ENCODE measurements at places on chromosomes 16 and 17.
A peak's percentile ranks its signal among the peaks of the same experiment; 100 is the strongest.

DNA sequence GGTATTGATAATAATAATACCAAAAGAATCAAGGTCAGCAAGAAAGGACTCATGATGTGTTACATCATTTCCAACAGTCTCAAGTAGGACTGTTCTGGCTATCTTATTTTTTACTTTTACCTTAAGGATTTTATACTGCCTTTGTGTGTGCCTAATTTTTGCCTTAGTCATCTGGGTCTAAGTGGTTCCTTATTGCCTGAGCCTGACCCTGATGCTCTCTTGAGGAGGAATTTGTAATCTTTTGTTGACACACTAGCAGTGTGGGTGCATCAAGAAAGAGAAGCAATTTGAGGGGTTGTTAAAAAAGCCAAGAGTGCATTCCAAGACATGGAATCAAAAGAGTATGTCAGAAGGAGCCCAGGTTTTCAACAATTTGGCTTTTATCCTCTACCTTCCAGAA, 59.3 kb downstream of the TMEM100 start:
- DNase-seq: peak; percentile 61

- DNase-seq: no peak
These were observed 67.6 kb downstream of the KPNA2 start for GRCh38 chr17:68103148-68103547.

DNA sequence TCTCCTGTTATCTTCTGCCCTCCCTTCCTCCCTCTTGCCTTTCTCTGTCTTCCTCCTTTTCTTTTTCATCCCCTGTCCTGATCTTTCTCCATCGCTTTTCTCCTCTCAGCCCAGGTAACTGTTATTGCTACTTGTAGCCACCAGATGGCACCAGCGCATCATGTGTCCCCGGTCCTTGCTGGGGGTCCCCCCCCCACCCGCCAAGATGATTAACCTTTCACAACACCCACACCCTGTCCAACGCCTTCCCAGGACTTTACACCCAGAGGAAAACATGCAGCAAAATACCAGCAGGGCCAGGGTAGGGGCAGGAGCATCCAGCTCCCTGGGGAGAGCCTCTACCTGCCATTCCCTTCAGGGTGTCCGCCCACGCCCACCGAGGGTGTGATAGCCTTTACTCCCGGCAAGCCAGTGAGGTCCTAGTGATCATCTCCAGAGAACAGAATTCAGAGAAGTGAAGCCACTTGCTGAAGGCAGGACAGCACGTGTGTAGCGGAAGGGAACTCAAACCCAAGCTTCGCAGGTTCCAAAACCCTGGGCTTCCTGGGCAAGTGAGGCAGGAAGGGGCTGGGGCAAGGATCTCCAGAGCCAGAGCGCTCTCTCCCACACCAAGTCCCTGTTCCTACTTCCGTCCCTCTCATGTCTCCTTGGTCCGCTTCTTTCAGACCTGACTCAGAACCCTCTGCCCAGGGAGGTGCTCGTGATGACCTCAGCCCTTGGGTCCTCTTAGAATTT, 13.4 kb upstream of the TAC4 start:
- DNase-seq: peak; percentile 31

DNA sequence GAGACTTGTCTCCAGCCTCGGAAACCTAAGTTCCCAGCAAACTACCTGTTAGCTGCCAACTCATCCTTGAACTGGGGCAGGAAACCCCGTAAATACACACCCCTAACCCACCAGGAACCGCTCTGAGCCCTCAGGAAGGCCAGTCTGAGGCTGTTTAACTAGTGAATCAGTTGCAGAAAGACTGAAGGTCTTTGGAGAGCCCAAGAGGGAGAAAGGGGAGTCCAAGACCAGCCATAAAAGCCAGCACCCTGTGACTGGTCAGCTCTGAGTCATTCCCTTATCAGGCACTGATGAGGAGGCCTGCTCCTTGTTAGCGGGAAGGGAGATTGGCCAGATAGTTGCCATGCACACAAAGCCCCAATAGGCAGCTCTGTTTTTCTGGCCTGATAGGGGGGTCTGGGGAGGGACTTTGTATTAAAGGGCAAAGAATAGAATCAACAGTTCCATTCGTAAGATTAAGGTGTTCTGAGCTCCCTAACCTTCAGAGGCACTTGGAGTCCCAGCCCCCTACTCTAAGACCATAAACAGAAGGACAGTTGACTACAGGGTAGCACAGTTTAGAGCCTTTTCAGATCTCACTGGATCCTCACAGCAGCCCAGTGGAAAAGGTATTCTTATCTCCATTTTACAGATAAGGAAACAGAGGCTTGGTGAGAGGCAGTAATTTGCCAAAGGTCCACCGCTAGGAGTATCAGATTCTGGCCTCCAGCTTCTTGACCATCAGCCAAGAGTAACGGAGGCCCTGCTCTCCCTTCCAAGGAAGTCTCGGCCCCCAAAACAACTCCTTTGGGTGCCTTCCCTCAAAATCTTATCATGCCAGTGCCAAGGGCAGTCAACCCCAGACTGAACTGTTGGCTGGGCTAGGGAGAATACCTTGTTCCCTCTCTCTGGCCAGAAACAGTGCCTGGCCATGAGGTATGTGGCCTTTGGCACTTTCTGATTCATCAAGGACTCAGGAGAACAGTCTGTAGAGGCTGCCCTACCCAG, 2.2 kb upstream of the KRT19 start:
- no peak for DNase-seq

DNA sequence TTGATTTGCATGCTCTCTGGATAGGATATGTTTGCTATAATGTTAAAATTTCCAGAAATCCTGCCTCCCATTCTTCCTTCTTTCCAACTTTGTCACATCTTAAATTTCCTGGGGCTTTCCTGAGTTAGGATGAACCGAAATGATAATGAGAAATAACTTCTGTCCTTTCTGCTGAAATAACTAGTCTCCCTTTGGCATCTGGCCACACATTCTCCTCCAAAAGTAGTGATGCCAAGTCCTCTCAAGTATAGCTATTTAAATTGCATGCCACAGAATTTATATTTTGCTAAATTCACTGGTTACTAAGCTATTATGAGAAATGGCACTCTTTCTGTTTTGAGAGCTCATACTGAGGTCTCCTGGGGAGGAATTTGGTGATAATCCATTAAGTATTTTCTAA, 30.6 kb downstream of the FAM20A start:
- no peak for DNase-seq

GRCh38 chr17:74686761-74687160, 26.0 kb downstream of the CD300LF start:
- peak; percentile 76 for DNase-seq

DNA sequence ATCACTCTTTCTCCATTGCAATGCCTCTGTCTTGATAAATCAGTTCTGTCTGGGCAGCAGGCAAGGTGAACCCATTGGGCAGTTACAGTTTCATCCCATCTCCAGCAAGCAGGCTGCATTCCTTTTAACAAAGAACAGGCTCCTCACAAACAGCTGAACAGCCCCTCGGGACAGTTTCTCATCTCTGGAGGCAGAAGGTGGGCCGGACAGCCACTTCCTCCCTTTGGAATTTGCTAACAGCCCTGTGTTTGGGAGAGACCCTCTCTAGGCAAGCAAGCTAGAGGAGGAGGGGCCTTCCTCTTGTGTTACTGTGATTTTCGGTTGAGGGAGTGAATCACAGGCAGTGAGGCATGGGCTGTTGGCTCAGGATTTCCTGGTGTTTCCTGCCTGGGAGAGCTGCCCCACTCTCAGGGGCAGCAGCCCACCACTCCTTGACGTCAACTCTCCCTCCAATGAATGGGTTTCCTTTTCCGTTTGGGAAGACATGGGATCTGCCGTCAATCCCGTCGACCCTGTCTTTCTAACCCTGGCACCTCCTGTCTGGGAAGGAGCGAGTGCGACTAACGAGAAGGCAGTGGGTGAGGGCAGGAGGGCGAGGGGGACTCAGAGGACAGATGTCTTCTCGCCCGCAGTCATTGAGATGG, 3.7 kb upstream of the PGS1 start:
- peak; percentile 45 for DNase-seq

DNA sequence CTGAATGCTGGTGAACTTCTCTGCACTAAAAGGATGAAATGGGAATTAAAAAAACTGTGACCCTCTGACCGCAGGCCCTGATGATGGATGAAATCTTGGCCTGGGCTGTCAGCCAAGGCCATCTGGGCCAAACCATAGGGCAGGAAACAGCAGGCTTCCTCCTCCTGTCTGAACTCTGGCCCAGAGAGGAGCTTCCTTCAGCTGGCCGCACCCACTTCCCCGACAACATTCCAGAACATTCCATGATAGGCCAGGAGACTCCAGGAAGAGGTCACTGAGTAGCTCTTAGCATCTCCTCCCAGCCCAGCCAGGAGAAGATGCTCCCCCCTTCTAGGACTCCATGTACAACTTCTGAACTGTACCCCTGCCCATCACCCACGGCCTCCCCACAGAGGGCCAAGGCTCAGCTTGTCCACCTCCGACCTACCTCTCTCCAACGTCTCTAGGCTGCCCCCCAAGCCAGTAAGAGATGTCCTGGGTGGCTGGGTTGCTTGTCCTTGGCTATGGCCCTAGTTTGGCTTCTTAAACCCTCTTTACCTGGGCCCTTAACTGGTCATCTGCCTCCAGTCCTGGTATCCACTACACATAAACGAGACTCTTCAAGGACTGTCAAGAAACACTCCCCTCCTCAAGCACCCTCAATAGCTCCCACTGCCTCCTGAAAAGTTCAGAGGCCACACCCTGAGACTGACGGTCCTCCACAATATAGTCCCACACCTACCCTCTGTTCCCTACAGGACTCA, 1.7 kb downstream of the RPH3AL start:
- DNase-seq: no peak

- peak; percentile 24 for DNase-seq
These were observed 22.8 kb downstream of the TEX2 start for GRCh38 chr17:64240261-64240740.

DNA sequence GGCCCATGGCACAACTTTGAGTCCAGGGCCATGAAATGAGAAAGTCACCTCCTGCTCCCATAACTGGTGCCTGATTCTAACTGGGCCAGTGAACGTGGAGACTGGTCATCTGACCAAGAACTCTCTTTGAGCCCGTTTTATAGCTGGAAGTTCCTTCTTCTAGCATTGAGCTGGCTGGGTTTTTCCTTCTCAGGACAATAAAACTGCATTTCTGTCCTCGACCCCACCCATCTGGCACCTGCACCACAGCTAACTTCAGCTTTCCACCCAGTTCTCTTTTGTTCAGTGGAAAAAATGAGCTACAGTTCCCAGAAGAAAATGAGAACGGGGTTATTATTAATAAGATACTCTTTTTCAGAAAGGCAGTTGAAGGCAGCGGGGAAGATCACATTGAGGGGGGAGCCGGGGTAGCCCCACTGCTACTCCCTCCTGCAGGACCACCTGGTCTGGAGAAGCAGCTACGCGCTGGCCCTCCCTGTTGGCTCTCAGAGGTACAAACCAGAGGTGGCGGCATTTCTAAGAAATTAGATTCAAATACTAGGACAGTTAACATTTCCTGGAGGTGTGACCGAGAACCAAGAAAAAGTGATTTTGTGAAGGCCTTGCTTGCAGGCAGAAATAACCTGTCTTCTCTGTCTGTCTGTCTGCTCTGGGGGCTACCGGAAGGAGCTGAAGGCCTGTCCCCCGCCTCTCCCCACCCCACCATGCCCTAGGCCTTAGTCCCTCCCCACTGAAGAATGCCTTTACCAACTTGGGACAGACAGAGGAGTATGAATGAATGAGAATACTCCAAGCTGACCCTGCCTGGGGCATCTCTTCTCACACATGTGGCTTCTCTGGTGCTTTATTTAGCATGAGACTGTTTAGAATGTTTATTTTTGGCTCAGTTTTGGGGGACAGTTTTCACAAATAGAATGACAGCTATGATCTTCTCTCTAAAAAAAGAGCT, 123.9 kb downstream of the XYLT1 start:
- DNase-seq: no peak

GRCh38 chr17:4087911-4088693, 54.7 kb downstream of the ZZEF1 start:
- peak; percentile 37 for DNase-seq

- no peak for DNase-seq
These were observed 692.5 kb downstream of the TOX3 start for GRCh38 chr16:51854401-51854951.

GRCh38 chr16:53713403-53714204, 9.6 kb downstream of the FTO start:
- DNase-seq: no peak

GRCh38 chr17:73731733-73732132, 87.5 kb upstream of the SDK2 start:
- DNase-seq: peak; percentile 79

- DNase-seq: no peak
These were observed 993 bp downstream of the GH1 start for GRCh38 chr17:63917646-63918045.

Data from inflammatory macrophage treated with lipopolysaccharide for 4 hours (primary cell).